ENCODE measurements at places on chromosomes 1 and 21.

- DNase-seq: no peak
These were observed 196.0 kb downstream of the CRB1 start for GRCh38 chr1:197464044-197464443.

- no peak for DNase-seq
These were observed 157.6 kb downstream of the CACNA1E start for GRCh38 chr1:181640956-181641355.

DNA sequence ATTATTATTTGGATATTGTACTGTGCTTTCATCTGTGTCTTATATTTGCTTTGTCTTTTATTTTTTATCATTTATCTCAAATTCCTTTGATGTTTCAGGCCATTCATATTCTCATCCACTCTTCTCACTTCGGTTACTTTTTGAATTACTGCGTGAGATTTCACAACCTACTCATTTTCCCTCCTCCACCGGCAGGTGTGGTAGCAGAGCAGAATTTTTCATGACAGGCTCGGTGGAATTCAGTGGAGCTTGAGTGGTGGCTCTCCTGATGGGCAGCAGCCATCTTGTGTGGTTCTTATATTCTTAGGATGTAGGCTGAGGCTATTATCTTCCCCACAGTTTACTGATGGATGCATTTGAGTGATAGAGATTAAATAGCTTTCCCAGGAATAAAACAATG lies 92.3 kb upstream of the IVNS1ABP start:
- no peak for DNase-seq

DNA sequence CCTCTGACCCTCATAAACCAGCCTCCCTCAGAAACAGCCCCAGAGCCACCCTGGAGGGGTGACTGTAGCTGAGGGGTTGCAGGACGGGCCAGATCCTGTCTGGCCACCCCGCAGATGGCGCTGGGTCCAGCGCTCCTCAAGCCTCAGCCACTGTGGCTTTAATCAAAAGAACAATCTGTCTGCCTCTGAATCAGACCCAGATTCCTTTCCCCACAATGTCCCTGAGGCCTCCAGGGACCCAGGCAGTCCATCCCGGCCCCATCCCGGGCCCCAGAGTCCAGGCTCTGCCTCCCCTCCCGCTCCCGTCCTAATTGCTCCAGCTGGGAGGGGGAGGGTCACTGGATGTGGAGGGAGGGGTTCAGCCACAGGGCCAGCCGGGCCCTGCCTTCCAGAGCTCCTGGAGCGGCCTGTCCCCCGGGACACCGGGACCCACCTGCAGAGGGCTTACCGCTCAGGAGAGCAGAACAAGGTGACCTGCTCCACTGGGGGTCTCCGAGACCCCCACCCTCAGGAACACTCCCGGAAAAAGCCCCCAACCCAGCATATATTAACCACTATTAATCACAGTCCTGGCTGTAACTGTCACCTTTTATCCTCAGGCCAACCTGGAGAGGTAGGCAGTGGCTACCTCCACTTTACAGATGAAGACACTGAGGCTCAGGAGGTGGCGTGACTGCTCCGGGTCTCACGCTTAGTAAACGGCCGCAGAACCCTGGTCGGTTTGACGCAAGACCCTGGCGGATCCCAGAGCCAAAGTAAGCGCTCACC lies 836 bp upstream of the FBLIM1 start:
- DNase-seq: no peak

- DNase-seq: no peak
These were observed 22.9 kb downstream of the SPEN start for GRCh38 chr1:15870421-15870820.

DNA sequence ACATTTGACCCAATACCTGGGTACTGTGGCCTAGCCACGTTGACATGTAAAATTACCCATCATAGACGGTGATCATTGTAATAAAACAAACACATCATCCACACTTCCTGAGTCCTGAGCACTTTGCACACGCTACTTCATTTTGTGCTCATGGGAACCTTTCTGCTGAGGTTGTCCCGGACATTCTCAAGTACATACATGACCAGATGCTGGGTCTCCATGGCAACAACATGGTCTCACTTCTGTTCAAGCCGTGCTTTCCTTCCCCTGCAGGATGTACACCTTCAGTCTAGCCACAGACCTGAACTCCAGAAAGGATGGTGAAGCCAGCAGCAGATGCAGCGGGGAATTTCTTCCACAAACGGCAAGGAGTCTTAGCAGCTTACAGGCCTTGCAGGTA lies 22.7 kb downstream of the UBASH3A start:
- DNase-seq: no peak

DNA sequence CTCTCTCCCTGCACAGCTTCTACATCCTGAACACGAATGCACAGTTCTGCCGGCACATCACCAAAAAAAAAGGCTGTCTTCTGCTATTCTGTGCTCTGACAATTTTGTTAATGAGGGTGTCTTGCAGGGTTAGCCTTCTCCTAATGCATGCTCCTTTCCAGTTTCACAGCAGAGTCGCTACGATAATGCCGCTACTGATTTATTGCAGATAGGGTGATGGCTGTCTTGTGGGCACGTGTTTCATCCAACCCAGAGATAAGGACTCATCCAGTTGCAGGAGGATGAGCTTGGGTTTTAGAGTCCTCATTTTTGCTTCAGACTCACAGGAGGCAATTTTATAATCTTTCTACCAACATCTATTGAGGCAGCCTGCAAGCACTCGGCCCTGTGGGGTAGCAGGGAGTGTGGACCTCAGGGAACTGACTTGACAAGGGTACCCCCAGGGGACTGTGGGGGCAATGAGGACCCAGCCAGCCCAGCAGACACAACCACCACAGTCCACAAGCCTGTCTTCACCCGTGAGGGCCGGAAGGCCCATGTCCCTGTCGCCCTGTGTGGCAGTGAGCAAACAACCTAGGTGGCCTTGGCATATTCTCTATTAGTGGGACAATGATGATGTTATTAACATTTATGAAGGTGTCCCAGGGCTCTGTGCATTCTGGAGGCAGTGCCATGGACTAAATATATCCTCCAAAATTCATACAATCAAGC lies 15.4 kb upstream of the UTS2 start:
- no peak for DNase-seq

GRCh38 chr1:185420588-185421081 lies 103.6 kb upstream of the IVNS1ABP start:
- no peak for DNase-seq

GRCh38 chr1:199522936-199523335 lies 504.6 kb upstream of the NR5A2 start:
- DNase-seq: no peak

DNA sequence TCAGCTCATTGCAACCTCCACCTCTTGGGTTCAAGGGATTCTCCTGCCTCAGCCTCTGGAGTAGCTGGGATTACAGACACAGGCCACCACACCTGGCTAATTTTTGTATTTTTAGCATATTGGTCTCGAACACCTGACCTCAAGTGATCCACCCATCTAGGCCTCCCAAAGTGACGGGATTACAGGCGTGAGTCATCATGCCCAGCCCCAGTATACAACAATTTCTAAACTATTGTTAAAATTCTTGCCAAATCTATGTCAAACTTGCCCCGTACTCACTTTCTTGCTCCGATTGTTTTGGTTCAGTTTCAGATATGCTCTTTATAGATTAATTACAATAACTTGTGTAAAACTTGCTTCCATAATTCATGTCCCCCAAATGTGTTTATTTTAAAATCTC lies 4.1 kb downstream of the RGS18 start:
- no peak for DNase-seq

DNA sequence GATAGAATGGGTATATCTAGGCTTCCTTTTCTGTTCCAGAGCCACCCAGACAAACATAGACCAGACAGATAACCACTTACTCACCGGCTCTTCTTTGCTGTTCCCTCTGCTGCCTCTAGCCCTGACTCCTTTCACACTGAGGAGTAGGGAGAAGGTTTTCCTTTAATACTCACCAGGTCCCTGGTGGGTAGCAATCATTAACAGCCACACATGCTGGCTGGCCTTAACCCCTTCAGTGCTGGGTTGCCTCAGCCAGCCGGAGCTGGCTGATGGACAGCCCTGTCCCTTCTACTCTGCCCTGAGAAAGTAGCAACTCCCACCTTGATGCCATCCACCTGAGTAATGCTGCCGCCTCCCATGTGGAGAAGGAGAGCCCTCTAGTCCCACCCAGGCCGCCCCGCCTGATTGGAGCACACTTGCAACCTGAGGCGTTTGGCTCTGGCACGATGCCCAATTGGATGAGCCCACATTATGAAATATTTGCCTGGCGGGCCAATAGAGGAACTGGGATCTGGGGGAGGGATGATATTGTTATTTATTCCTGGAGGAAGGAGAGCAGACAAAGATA lies 71.6 kb downstream of the PLEKHA6 start:
- DNase-seq: no peak

DNA sequence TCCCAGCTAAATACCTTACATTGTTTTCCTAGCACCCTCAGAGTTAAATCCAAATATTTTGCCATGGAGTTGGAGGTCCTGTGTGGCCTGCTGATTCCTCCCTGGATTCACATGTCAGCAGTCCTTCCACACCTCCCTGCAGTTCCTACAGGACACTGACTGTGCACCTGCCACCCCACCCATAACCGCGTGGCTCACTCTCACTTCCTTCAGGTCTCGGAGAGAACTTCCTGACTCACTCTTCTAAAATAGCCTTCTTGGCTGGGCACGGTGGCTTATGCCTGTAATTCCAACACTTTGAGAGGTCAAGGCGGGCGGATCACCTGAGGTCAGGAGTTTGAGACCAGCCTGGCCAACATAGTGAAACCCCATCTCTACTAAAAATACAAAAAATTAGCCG lies 8.4 kb upstream of the CAMTA1 start:
- DNase-seq: no peak

GRCh38 chr1:93537924-93538323 lies 90.0 kb downstream of the FNBP1L start:
- no peak for DNase-seq

DNA sequence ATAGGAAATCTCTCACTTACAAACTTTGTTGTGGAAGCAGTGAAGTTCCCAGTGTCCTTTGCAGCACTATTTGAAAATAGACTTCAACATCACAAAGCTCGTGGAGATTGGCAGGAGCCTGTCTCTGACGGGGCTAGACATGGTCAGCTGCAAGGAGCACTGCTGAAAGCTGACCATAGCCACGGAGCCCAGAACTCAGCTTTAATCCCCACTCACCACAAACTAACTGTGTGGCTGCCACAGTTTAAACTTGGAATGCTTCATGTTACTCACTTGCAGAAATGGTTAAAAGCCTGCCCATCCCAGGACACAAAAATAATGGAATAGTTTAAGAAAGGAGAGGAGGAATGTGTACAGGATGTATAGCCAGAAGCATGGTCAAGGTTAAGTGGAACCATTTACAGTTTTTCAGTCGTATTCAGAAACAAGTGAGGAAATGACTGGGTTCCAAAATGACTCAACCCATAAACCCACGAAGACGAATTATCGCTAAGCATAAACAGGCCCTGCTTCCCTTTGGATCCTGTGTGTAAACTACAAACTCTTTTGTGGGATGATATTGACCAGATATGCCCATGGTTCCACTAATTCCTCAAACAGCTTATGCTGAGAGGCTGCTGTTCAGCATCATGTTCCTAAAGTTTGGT lies 18.2 kb downstream of the DNALI1 start:
- DNase-seq: no peak

All from SW 1271 (cell line).